Daoy (cell line): ENCODE measurements at places on chromosomes 13 and 19.

DNA sequence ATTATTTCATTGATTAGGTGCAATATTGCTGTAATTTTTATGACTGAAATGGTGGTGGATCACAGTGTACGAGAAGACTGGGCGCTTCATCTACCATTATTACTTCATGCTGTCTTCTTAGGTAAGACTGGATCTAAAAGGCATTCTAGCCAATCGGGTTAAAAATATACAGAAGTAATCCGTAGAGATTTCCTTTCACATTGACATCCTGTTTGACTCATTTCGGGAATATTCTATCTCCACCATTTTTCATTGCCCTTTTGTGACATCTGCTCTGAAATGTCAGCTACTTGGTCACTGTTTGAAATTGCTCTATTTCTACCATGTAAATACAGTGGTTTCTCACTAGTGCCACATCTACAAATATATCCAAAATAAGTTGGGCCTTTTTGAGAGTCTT, 90.2 kb downstream of the ZAR1L start:
- no peak for DNase-seq

DNA sequence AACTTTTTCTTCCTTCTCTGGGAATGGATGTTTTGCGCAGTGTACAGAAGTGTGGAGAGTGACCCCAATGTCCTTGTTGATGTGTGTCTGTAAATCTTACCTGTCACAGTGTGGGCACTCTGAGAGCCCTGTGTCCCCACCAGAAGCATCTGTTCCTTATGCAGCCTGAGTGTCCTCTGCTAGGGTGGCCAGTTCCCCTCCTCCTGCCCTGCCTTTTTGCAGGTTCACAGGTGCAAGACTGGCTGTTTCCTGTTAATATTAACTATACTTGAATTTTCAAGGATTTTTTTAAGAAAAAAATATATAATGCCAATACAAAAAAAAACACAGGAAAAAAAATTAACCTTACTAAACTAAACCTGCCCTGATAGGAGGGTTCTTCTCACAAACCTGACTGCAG, 12.0 kb upstream of the GRAMD1A start:
- DNase-seq, result no peak

GRCh38 chr13:101673360-101674105, 221.1 kb downstream of the ITGBL1 start:
- DNase-seq, result no peak

GRCh38 chr13:24381541-24382265, 72.3 kb downstream of the C1QTNF9 start:
- peak; percentile 34 for DNase-seq

DNA sequence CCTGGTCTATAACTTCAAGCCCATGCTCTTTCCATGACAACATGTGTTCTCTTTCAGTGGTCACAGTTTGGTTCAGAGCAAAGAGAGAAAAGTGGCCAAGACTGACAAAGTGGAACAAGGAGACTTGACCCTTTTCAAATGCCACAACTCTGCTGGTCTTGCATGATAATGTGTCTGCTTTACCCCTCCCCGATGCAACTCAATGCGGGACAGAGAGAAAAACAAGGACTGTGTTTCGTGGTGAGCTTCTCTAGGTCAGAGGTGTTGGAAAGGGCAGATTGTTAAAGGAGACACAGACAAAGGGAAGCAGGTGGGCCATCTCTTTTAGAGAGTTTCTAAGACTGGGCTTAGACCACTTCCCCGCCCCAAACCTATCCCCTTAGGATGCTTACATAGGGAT, 61.6 kb upstream of the SERTM1 start:
- no peak for DNase-seq

GRCh38 chr19:33278023-33278402, 24.3 kb downstream of the CEBPA start:
- DNase-seq, result no peak
